Stimulated activated CD4-positive, alpha-beta T cell treated with anti-CD3 and anti-CD28 coated beads, Interleukin-1b, Interleukin-23, amount 100 ng/mL, for 48 hours (primary cell): ENCODE measurements at places on chromosomes 2 and 18.

DNA sequence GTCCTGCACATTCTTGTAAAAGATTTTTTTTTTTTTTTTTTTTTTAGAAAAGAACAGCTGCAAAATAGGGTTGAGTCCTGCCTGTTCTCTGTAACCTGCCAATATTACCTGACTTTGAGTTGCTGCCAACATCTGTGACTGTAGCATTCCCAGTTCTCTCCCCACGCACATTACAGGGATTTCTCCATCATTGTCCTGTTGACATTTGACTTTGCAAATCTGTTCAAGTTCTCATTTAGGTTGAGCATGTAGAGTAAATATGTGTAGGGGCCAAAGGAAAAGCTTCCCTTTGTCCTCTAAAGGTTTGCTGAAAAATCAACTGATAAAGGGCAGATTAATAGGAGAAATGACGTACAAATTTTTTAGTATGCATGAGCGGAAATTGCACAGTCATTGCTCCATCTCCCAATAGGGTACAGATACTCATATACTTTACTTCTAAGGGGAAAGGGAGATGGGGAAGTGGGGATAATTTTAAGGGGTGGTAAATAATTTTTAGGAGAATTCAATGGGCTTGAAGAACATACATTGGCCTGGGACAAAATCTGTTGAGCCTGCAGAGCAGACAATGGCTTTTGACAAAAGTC, 385.5 kb downstream of the PIK3C3 start:
- no peak for DNase-seq

DNA sequence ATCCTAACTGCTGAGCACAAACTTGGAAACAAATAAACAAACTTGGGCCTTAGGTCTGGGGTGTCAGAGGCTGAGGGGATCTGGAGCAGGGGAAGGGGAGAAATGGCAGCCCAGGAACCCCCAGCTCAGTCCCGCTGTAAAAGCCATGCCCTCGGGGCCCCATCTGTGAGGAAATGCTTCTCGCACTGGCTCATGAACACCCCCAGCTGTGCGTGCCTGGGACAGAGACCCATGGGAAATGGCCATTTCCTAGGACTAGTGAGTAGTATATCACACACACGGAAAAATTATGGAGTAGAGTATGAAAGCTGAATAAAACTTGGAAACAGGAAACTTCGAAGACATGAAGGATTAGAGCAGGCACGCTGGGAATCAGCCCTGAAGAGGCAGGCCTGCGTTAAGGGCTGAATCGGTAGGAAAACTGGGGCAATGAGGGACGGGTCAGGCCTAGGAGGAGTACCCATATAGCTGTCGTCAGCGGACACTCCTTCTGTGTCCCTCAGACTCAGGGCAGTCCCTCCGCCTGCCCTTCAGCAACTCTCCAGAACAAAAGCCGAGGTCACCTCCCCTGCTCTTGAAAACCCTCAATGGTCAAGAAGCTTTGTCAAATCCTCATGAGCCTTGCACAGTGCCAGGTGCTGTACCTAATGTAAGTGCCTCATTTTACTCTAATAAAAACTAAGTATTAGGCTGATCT, 120.8 kb upstream of the ODC1 start:
- no peak for DNase-seq

DNA sequence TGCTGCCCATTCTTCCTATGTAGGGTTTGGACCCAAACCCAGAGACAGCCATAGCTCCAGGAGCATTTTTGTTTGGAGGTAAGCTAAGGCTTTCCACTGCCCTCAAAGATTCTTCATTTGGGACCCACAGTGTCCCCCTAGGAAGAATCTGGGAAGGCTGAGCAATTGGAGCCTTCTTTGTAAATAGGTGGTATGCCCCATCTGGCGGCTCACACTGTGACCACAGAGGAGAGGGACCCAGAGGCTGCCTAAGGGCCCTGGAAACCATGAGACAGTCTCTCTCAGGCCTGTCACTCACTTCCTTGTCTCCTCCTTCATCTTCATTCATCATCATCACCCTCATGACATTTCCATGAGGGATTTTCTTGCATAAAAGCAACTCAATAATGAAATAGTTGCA, 215.4 kb upstream of the OSR1 start:
- no peak for DNase-seq

GRCh38 chr18:58307441-58307840, 263.4 kb downstream of the NEDD4L start:
- DNase-seq: no peak

- no peak for DNase-seq
Observed at GRCh38 chr2:241274127-241274526, 41.3 kb downstream of the HDLBP start.

GRCh38 chr2:17104454-17104853, 413.8 kb downstream of the RAD51AP2 start:
- no peak for DNase-seq

DNA sequence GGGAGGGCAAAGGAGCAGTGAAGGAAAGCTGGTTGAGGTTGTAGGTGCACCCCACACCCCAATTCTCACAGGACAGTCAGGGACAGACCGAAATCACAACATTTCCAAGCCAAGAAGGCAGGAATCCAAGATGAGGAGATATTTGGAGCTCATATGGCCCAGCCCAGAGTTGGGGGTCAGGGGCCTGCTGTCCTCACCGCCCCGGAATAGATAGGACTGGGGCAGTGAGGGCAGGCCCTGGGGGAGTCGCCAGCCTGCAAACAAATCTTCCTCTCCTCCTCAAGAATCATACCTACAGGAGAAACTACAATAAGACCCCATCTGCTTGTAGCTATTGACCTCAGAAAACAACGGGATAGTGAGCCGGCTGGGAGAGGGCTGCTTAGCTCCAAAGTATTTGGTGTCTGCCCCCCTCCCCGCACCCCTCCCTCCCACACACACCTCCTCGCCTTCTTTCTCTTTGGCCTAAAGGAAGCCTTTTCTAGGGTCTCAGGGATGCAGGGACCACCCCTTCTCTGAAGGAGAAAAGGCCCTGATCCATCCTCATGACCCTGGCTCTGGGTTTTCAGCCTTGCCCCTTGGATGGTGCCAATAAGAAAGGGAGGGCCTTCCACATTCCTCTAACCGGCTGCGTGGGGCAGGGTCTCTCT, 3.8 kb downstream of the EN1 start:
- no peak for DNase-seq

DNA sequence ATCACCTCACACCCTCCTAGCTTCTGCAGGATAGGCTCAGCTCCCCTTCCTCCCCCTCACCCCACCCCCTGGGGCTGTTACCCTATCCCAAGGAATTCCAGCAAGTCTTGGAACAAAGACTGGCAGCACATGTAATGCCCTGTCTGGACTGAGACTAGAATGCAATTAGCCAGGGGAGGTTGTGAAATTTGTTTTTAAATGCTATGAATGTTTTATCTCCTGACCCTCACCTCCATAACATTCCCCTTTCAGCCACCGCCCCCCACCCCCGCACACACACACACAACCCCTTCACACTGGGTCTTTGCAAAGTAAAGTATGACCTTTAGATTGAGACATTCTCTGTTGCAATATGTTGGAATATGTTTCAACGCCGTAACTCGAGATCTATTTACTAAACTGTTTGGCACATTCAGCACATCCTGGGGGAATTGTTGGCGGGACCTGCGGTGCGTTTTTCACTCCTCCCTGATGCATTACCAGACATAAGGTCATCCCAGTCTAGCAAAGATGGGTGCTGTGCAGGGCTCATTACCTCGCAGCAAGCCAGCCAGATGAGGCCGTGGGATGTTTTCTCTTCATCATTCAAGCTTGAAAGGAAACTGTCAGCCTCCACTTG, 290.7 kb upstream of the SLC14A2 start:
- DNase-seq: no peak
